ENCODE measurements at places on chromosomes 1 and 21. TPM values are rescaled to one million over a fixed set of nuclear protein-coding genes. Genes with fewer than 3 reads are reported as not detected.

DNA sequence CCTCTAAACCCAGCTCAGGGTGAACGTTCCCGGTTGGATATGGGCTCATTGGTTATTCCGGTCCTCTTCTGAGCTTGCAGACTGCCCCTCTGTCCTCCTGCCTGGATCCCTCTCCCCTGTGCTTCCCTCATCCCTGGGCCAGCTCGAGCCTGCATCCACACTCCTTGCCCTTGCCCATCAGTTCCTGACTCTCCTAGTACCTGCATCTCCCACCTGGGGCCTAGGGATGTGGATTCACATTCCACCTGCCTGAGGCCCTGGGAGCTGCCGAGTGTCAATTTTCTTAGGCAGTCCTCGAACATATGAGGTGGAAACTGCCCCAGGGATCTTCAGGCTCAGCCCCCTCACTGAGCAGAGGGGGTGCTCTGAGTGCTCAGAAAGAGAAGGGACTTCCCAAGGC, 252.2 kb downstream of the GRIK3 start:
- no peak for DNase-seq

GRCh38 chr1:43704838-43705237, 2.5 kb upstream of the ST3GAL3 start:
- DNase-seq = no peak

The CXADR gene
- 0.16 TPM for total RNA-seq

The PPFIA4 gene
- total RNA-seq = 4.6 TPM

DNA sequence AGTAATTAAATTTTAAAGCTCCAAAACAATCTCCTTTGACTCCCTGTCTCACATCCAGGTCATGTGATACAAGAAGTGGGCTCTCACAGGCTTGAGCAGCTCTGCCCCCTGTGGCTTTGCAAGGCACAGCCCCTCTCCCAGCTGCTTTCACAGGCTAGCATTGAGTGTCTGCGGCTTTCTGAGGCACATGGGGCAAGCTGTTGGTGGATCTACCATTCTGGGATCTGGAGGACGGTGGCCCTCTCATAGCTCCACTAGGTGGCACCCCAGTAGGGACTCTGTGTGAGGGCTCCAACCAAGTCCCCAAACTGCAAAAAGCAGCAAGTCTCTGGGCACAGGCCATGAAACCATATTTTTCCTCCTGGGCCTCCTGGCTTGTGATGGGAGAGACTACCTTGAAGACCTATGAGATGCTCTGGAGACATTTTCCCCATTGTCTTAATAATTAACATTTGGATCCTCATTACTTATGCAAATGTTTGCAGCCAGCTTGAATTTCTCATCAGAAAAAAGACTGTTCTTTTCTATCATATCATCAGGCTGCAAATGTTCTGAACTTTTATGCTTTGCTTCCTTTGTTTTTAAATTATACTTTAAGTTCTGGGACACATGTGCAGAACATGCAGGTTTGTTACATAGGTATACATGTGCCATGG, 554.1 kb upstream of the OLFM3 start:
- DNase-seq = no peak

The TLR5 gene
- total RNA-seq = 0.80 TPM

The CAPN8 gene
- total RNA-seq = not detected

DNA sequence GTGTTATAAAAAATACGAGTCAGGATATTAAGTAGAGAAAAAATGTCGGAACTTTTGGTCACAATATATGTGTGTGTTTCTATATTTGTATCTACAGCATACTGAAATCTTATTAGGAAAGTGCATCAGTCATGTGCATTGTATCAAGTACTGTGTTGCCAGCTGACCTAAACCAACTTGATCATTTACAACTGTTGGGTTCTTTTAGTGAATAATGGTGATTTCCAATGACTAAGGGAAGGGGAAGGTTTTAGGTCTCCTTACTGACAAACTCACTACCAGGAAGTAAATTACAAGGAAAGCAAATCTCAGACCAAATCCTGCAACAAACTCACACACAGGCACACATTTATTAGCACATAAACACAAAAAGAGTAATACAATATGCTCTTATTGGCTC, 142.7 kb downstream of the TSEN15 start:
- DNase-seq = no peak

The HMGCS2 gene
- total RNA-seq = not detected

The SPRR2B gene
- total RNA-seq = not detected

DNA sequence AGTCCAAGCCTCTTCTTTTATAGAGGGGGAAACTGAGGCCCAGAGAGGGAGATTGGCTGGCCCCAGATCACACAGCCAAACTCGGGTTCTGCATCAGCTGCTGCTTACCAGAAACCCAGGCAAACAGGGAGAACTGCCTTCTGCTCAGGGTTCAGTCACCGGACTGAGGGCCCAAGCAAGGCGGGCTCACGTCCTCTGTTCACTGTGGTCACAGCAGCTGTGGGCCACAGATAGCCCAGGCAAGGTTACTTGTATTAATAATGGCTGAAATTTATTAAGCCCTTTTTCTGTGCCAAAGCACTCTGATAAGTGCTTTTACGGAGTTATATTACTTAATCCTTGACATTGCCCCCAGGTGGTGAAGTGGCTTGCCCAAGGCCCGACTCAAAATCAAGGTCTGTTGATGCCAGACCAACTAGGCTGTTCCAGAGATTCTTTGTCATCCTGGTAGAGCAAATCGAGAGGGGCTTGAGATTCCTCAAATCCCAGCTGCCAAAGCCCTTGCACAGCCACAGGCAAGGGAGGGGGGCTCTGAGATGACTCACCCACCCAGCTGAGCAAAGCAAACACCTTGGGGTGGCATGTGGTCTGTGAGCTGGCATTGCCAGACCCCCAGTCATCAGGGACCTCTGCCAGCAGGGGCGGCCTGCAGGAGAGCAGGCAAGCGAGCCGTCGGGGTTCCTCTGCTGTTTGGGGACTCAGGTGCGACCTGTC, 36.5 kb downstream of the EPHB2 start:
- DNase-seq = no peak

DNA sequence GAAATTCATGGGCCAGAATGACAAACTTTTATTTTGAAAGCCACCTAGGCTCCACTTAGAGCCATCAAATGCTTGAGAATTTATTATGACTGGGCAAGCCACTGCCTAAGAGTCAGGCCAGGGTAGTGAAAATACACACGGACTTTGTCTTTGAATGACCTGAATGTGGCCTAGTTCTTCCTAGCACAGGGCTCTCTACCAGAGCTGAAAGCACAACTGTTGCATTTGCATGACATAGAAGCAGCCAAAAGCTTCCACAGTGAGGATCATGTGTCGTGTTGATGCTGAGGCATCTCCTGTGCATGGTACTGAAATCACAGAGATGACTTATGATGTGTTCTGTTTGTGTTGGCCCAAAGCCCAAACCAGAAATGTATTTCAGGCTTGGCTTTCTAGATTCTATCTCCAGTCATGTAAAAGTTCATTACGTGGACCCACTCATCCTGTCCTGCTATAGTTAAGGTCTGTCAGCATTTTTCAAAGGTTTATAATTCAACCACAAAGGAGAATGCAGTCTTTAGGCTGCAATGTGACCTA, 164.0 kb upstream of the UBE2U start:
- DNase-seq = no peak
